ENCODE measurements at places on chromosomes 3 and 15. TPM values are rescaled to one million over a fixed set of nuclear protein-coding genes. Genes with fewer than 3 reads are reported as not detected.

- H3K36me3 ChIP-seq, result peaks cover 16% of the 10 kb centered on the region
- H3K4me1 ChIP-seq, result peaks cover 72% of the 10 kb centered on the region
- peaks cover 18% of the 10 kb centered on the region for H3K27me3 ChIP-seq
Observed at GRCh38 chr3:46280105-46280797, 38.0 kb downstream of the CCR3 start.

GRCh38 chr15:68339481-68339880 is 61.9 kb downstream of the FEM1B start:
- no peak overlapping the region for H3K27ac ChIP-seq
- H3K4me1 ChIP-seq, result no peaks in the 10 kb centered on the region
- H3K36me3 ChIP-seq, result no peaks in the 10 kb centered on the region
- no peak overlapping the region for H3K4me3 ChIP-seq
- no peak for DNase-seq
- no peaks in the 10 kb centered on the region for H3K27me3 ChIP-seq

DNA sequence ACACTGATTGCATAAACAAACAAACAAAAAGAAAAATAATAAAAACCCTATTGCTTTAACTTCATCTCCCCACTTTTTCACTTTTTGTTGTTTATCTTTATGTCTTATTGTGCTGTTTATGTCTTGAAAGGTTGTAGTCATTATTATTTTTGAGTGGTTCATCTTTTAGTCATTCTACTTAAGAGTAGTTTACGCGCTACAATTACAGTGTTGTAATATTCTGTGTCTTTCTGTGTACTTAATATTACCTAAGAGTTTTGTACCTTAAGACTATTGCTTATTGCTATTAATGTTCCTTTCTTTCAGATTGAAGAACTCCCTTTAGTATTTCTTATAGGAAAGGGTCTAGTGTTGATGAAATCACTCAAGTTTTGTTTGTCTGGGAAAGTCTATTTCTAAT is 28.1 kb downstream of the TM4SF18 start:
- no peak overlapping the region for H3K27ac ChIP-seq
- no peaks in the 10 kb centered on the region for H3K36me3 ChIP-seq
- H3K4me3 ChIP-seq, result no peak overlapping the region
- H3K27me3 ChIP-seq, result peaks cover 33% of the 10 kb centered on the region

DNA sequence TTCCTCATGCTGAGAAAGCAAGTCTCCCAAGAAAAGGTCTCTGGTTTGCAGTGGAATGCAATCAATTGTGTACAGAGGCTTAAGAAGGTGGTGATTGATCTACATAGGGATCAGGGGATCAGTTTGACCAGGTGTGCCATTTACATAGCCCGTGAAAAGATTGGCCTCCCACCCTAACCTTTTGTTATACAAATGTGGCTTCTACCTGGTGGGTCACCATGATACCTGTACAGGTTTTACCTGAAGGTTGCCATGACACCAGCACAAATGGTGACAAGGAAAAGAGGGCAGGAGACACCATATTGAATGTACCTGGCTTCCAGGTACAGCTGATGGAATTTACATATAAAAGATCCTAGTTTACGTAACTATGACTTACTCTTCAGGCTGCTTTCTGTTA is 25.5 kb upstream of the TEX55 start:
- no peak overlapping the region for H3K4me3 ChIP-seq
- no peak for DNase-seq
- no peaks in the 10 kb centered on the region for H3K27me3 ChIP-seq
- no peak overlapping the region for H3K27ac ChIP-seq
- H3K36me3 ChIP-seq, result no peaks in the 10 kb centered on the region

DNA sequence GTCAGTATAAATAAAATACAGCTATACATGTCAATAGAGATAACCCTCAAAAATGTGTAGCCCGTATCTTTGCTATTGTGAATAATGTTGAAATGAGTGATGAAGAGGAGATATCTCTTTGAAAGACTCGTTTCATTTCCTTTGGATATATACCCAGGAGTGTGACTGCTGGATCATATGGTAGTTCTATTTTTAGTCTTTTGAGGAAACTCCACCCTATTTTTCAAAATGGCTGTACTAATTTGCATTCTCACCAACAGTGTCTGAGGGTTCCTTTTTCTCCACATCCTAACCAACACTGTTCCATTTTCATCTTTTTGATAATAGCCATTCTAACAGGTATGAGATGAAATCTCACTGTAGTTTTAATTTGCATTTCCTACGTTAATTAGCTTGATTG is 237.5 kb upstream of the GBE1 start:
- H3K4me1 ChIP-seq, result no peaks in the 10 kb centered on the region
- no peaks in the 10 kb centered on the region for H3K36me3 ChIP-seq
- no peak overlapping the region for H3K27ac ChIP-seq
- no peak for DNase-seq

DNA sequence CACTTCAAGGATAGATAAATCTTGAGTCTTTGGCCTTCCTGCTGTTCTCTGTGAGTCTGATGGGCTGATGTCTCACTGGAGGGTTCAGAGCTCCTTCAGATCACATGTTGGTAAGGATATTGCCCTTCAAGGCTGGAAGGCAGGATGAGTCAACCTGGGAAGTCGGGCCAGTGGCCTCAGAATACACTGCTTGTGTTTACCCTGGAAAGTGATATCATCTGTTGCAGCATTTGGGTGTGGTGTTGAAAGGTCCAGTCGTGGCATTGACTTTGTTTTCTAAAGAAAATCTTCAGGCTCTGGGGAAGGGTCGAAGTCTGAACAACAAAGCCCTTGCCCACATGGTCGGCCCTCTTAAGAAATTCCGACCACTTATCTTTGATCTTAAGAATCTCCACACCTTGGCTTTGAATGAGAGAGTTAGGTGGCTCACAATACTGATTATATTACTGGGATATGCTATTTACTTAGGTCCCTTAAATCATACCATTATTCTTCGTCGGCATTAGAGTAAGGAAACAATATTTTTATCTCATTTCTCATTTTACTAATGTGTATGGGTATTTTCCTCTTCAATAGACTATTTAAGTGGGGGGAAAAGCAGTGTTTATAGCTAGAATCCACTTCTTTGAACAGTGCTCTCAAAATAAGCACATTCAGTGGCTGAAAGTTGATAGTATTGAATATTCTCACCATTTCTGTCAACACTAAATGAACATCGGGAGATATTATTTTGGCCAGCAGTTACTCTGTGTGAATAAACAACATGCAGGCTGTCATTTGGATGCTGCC is 303.9 kb upstream of the RASGRP1 start:
- no peak overlapping the region for H3K4me3 ChIP-seq
- H3K27ac ChIP-seq, result no peak overlapping the region
- no peak for DNase-seq
- no peaks in the 10 kb centered on the region for H3K4me1 ChIP-seq
- no peaks in the 10 kb centered on the region for H3K27me3 ChIP-seq
- H3K36me3 ChIP-seq, result no peaks in the 10 kb centered on the region

DNA sequence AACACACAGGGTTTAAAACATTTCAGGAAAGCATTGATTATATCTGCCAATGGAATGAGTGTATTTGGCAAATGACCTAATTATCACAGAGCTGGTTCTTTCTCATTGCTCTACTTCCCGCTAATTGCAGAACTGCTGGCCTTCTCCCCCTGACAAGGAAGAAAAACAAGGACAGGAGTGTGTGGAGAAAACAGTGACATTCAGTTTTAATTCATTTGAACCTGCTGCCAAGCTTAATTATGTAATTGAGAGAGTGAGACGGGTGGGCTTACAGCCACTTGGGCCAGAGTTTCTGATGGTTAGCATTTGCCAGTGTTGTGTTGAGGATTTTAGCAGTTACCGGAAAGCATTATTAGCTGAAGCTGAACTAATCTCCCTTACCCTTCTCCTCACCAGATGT is 301.4 kb downstream of the RBMS3 start:
- no peaks in the 10 kb centered on the region for H3K27me3 ChIP-seq
- no peak for DNase-seq
- H3K36me3 ChIP-seq, result no peaks in the 10 kb centered on the region
- no peak overlapping the region for H3K4me3 ChIP-seq
- H3K27ac ChIP-seq, result no peak overlapping the region

DNA sequence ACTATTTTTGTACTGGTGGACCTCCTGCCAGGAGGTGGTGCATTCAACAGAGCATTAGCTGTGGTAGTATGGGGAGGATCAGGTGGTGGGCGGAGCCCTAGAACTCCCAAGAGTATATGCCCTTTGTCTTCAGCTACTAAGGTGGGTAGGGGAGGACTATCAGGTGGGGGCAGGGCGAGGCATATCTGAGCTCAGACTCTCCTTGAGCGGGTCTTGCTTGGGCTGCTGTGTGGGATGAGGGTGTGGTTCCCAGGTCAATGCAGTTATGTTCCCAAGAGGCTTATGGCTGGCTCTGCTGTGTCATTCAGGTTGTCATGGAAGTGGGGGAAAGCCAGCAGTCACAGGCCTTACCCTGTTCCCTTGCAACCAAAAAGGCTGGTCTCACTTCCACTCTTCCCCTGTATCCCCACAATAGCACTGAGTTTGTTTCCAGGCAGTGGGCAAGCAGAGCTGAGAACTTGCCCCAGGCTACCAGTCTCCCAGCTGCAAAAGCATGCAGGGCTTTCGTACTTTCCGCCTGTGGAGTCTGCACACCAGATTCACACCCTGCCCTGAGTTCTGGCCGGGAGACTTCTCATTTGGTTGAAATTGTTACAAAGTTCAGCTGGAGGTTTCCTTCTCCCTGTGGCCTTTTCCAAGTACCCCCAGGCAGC is 93.7 kb upstream of the DPPA4 start:
- no peak overlapping the region for H3K4me3 ChIP-seq
- no peaks in the 10 kb centered on the region for H3K4me1 ChIP-seq
- no peaks in the 10 kb centered on the region for H3K36me3 ChIP-seq
- no peaks in the 10 kb centered on the region for H3K27me3 ChIP-seq

GRCh38 chr3:104941785-104942184 is 424.9 kb upstream of the ALCAM start:
- H3K4me1 ChIP-seq, result no peaks in the 10 kb centered on the region
- H3K36me3 ChIP-seq, result no peaks in the 10 kb centered on the region
- no peaks in the 10 kb centered on the region for H3K27me3 ChIP-seq
- H3K4me3 ChIP-seq, result no peak overlapping the region

GRCh38 chr3:69934398-69934797 is 65.1 kb upstream of the SAMMSON start:
- no peaks in the 10 kb centered on the region for H3K4me1 ChIP-seq
- H3K36me3 ChIP-seq, result no peaks in the 10 kb centered on the region
- DNase-seq, result no peak
- H3K27me3 ChIP-seq, result peaks cover 2% of the 10 kb centered on the region

- no peaks in the 10 kb centered on the region for H3K36me3 ChIP-seq
- no peaks in the 10 kb centered on the region for H3K27me3 ChIP-seq
- no peak overlapping the region for H3K27ac ChIP-seq
- no peaks in the 10 kb centered on the region for H3K4me1 ChIP-seq
- no peak for DNase-seq
Observed at GRCh38 chr3:56042326-56042951, 425.8 kb downstream of the ERC2 start.

DNA sequence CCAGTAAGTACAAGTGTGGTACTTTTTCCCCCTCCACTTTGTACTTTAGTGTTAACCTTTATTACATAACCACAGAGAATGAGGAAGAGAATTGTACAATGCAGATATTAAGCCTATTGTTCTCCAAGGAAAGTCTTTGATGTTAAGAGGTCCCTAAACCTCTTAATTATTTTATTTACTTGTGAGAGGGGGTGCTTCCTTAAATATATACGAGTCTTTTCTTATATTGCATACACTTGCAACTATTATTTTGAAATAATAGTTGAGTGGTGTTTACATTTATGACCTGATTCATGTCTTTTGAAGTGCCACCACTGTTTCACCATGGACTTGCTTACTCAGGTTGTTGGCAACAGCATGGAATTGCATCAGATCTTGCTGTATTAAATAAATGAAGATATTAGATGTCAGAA is 10.1 kb downstream of the USP3 start:
- H3K27me3 ChIP-seq, result no peaks in the 10 kb centered on the region
- H3K27ac ChIP-seq, result no peak overlapping the region
- H3K4me3 ChIP-seq, result no peak overlapping the region
- peaks cover 3% of the 10 kb centered on the region for H3K36me3 ChIP-seq
- DNase-seq, result no peak
- H3K4me1 ChIP-seq, result peaks cover 53% of the 10 kb centered on the region

GRCh38 chr3:64022451-64023186 is 675 bp downstream of the PSMD6 start:
- H3K27me3 ChIP-seq, result peaks cover 7% of the 10 kb centered on the region
- peak overlapping the region; percentile 83 for H3K4me3 ChIP-seq
- peak overlapping the region; percentile 56 for H3K27ac ChIP-seq
- peaks cover 38% of the 10 kb centered on the region for H3K36me3 ChIP-seq
- DNase-seq, result no peak

GRCh38 chr3:190116551-190117067 is 4.1 kb downstream of the P3H2 start:
- peaks cover 55% of the 10 kb centered on the region for H3K27me3 ChIP-seq
- no peak for DNase-seq
- no peak overlapping the region for H3K27ac ChIP-seq
- no peak overlapping the region for H3K4me3 ChIP-seq

DNA sequence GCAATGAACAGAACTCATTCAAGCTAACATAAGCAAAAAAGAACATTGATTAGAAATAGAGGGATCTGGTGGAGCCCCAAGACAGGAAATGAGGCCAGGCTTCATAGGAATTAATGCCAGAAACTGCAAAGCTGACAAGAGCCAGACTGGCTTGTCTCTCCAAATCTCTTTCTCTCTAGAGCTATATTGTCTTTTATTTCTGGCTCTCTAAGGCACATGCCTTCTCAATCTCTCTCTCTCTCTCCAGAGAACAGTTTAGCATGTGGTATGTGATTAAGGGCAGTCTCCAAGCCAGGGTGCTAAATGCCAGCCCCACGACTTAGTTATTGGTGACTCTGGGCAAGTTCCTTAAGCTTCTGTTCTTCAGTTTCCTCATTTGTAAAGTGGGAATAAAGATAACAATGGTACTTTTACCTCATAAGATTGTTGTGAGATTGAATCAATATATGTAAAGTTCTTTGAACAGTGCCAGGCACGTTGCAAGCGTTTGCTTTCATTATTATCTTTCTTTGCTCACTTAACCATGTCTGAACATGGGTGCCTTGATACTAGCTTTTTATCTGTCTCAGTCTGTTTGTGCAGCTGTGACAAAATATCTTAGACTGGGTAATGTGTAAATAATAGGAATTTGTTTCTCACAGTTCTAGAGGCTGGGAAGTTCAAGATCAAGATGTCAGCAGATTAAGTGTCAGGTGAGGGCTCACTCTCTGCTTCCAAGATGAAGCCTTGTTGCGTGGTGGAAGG is 123.2 kb downstream of the BDH1 start:
- peaks cover 36% of the 10 kb centered on the region for H3K4me1 ChIP-seq
- no peak for DNase-seq
- H3K27ac ChIP-seq, result no peak overlapping the region
- H3K27me3 ChIP-seq, result peaks cover 12% of the 10 kb centered on the region
- no peaks in the 10 kb centered on the region for H3K36me3 ChIP-seq
- H3K4me3 ChIP-seq, result no peak overlapping the region

GRCh38 chr3:163490119-163490518 is 1588.2 kb downstream of the SI start:
- H3K27me3 ChIP-seq, result no peaks in the 10 kb centered on the region
- H3K36me3 ChIP-seq, result no peaks in the 10 kb centered on the region
- H3K4me3 ChIP-seq, result no peak overlapping the region
- H3K27ac ChIP-seq, result no peak overlapping the region
- no peaks in the 10 kb centered on the region for H3K4me1 ChIP-seq

CDV3 gene
- 288 TPM for total RNA-seq

ALDH1A3 gene
- total RNA-seq, result not detected

CLRN1 gene
- not detected for total RNA-seq

HGD gene
- 0.14 TPM for total RNA-seq

ACAN gene
- total RNA-seq, result not detected

IMPG2 gene
- total RNA-seq, result 0.05 TPM

AGBL1 gene
- 0.14 TPM for total RNA-seq

HDC gene
- total RNA-seq, result 8.7 TPM

CHRNA7 gene
- 0.25 TPM for total RNA-seq

HRG gene
- total RNA-seq, result not detected

NOX5 gene
- total RNA-seq, result 0.21 TPM

TMEM108 gene
- total RNA-seq, result not detected

ITIH1 gene
- not detected for total RNA-seq

Measured in activated T-helper 2 cell treated with anti-CD3 and anti-CD28 coated beads, Interferon-gamma antibody, Interleukin-2, Interleukin-4, amounts not matched to agents 10 μg/mL and 5 μg/mL and 100 μg/mL, durations not matched to agents 14 hours and 24 hours and 36 hours (primary cell).